Mesendoderm (in vitro differentiated cells): ENCODE measurements at places on chromosomes 1 and 21.
A peak's percentile ranks its signal among the peaks of the same experiment; 100 is the strongest.

DNA sequence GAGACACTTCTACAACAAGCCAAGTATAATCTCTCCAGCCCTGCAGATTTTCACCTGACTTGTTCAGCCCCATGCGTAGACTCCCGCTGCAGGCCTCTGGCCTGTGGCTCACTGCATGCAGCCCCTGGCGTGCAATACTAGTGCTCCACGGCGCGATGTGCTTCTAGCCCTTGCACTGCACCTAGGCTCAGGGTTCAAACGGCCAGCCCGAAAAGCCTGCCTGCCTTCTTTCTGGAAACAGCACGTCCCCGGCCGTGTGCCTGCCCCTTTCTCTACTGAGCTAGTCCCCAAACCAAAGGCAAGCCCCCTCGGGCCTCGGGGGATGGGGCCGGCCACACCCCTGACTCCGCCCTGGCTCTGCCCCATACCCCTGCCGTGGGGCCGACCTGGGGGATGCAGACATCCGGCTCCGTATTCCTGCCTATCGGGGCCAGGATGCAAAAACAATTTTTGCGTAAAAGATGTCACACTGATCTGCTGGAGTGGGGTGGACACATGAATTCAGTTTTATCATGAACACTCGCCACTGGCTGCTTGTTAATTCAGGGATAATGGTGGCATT lies 26.3 kb upstream of the TRAPPC10 start:
- peak; percentile 25 for DNase-seq

DNA sequence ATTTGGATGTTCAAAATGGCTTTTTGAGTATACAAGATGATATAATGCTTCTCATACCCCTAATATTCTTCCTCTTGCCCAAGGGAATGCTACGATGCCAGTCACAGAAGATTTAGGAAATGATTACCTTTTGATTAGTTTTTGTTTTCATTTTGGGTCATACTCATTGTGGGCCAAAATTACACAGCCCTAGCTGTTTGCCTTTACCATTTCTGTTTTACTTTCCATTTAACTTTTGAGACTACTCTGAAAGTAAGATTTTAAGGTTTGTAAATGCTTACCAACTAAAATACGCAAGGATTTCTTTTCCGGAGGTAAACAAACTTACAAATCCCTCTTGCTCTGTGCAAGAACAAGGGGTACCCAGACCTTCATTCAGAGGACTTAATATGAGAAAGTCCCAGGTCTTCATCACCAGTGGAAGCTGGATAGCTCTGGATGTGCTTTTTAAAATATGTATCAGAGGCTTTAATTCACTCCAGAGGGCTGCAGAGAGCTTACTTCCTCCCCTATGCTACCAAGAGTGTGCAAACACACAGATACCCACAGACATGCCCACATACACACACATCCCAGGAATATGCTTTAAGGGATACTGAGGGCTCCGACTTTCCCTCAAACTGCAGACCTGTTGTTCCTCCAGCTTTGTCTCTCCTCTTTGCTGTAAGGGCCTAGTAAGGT lies 631.4 kb downstream of the SMYD3 start:
- no peak for DNase-seq

DNA sequence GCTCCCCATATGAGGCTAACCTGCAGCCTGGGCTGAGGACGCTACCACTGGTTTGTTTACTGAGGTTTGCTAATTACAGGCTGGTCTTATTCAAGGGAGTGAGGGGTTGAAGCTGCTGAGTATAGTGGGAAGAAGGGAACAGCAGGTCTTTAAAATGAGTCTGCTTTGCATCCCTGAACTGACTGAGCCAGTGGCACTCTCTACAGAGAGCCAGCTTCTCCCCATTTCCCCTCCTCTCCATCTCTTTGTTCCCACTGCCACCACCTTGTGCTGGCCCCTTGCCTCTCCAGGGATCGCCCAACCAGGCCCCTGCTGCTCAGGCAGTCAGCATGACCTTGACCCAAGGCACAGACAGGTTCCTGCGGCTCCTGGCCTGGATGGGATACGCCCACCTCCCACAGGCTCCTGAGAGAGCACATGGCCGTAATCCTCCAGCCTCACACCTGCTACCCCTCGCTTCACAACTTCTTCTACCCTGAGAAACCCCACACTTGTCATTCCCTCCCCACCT lies 45.0 kb downstream of the IER5 start:
- DNase-seq, result no peak

- peak; percentile 95 for DNase-seq
Observed at GRCh38 chr1:151972542-151973248, 21.0 kb downstream of the S100A10 start.

GRCh38 chr1:8377271-8377981 lies 59.5 kb downstream of the SLC45A1 start:
- DNase-seq, result no peak

DNA sequence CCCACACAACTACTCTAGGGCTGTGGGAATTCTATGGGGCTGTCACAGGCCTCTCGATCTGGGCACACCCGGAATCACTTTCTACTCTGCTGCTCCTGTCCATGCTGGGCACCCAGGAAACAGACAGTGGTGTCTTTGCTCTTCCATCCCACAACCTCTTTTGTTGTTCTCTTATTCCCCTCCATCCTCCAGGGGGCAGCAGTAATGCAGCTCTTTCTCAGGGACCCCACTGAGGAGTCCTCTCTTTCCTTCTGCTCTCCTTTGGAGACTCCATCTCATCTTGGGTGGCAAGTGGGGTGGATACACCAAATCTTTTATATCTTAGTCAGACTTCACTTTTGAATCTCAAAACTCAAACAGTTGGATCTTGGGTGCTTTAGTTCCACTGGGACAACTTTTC lies 206.3 kb downstream of the HS2ST1 start:
- peak; percentile 38 for DNase-seq

- DNase-seq, result peak; percentile 34
Observed at GRCh38 chr1:93813076-93813475, 65.9 kb downstream of the DNTTIP2 start.

GRCh38 chr1:56509713-56510641 lies 69.4 kb downstream of the PLPP3 start:
- peak; percentile 49 for DNase-seq

DNA sequence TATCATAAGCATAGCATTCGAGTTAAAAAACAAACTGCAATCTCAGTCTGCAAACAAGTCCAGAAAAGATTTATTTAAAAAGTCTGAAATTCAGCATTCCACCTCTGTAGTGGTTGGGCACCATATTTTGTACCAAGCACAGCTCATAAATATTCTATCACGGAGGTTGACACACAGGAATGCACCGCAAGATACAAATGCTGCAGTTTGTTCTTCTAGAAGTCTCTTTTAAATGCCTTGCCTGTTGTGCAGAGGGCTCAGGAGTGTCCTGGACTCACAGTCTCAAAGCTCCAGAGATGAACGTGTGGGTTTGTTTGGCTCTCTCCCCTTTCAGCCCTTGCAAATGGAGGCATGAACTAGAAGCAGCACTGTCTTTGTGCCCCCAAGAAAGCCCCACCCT lies 212.4 kb upstream of the USP24 start:
- DNase-seq, result no peak

DNA sequence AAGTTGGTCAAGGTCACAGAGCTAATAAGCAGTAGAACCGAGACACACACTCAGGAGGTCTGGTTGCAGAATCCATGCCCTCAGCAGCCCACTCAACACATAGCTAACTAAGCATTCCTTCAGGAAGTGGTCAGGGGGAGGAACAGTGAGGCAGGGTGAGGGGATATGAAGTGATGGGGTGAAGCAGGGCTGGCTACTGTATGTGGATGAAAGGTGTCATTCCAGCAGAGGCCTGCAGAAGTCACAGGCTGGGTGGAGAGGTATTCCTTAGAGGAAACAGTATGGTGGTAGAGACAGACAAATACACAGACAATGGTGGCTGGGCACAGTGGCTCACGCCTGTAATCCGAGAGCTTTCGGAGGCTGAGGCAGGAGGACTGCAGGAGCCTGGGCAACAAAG lies 14.1 kb downstream of the TMCO4 start:
- DNase-seq, result peak; percentile 55

DNA sequence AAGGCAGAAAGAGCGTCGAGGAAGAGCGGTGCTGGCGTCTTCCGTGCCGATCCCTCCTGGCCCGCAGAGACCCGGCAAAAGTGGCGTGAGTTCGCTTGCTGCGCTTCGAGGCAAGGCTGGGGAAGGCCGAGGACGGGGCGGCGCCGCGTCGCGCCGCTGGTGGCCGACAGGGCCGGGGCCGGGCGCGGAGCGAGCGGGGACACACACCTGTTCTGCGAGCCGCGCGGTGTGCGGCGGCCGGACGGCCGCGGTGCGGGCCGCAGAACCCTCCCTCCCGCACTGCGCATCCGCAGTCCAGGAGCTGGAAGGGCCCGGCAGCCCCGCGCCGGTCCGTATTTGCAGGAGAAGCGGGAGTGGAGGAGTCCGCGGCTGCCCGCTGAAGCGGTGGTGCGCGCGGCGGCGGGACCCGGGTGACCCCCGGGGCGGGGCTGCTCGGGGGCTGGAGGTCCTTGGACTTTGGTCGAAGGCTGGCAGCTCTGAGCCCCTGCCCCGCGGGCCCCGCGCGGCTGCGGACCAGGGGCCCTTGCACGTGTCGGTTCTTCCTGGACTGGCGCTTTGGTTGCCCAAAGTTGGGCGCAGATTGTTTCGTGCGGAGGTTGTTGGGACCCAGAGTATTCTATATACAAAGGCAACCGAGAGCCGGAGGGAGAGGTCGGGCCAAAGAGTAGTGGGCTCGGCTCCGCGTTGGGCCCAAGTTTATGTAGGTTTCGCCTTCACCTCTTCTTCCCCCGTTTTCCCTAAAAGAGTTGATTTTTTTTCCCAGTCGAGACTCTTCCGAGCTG lies 2.6 kb downstream of the RNF220 start:
- peak; percentile 40 for DNase-seq

- no peak for DNase-seq
Observed at GRCh38 chr1:210557426-210558077, 228.8 kb downstream of the HHAT start.

- no peak for DNase-seq
Observed at GRCh38 chr1:94884507-94884906, 42.4 kb downstream of the CNN3 start.
